ENCODE measurements at places on chromosomes 6 and 20. TPM values are rescaled to one million over a fixed set of nuclear protein-coding genes. Genes with fewer than 3 reads are reported as not detected.

The TSPO2 gene
- not detected for total RNA-seq

The UNC5CL gene
- total RNA-seq = not detected

The CCN6 gene
- not detected for total RNA-seq

The DUSP15 gene
- 1.9 TPM for total RNA-seq

The AKIRIN2 gene
- 14.6 TPM for total RNA-seq

The PFDN4 gene
- 481 TPM for total RNA-seq

The DZANK1 gene
- total RNA-seq = 1.4 TPM

The PHF3 gene
- total RNA-seq = 60.5 TPM

The GABRR2 gene
- not detected for total RNA-seq

The FHL5 gene
- not detected for total RNA-seq

The TNF gene
- total RNA-seq = 4.0 TPM

The GABRR1 gene
- total RNA-seq = not detected

The MYH7B gene
- not detected for total RNA-seq

The RIN2 gene
- total RNA-seq = 10.6 TPM

The TRERF1 gene
- total RNA-seq = 3.3 TPM

The RIPPLY2 gene
- 5.4 TPM for total RNA-seq

The TP53TG5 gene
- not detected for total RNA-seq

The BNIP5 gene
- total RNA-seq = not detected

Measured in Daoy (cell line).